ENCODE measurements at places on chromosomes 4 and X.
A peak's percentile ranks its signal among the peaks of the same experiment; 100 is the strongest.

DNA sequence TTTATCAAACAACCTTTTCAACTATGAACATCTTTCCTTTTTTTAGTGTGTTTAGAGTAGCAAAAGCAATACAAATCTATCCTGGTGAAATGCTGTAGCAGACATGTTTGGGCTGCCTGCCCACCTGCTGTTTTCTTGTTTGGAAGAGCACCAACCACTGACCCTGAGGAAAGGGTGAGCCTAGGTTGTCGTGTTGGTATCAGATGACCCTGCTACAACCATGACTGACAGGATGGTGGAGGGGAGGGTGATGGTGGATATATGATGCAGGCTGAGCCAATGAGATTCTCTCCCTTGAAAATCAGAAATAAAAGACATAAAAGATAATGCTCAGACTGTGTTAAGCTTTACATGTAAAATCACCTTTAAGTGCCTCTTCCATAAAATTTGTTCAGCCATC, 201.2 kb downstream of the NPNT start:
- H3K4me1 ChIP-seq, result no peaks in the 10 kb centered on the region
- DNase-seq, result peak; percentile 40
- peaks cover 1% of the 10 kb centered on the region for H3K36me3 ChIP-seq
- no peaks in the 10 kb centered on the region for H3K27me3 ChIP-seq
- H3K27ac ChIP-seq, result no peak overlapping the region
- H3K4me3 ChIP-seq, result no peak overlapping the region

DNA sequence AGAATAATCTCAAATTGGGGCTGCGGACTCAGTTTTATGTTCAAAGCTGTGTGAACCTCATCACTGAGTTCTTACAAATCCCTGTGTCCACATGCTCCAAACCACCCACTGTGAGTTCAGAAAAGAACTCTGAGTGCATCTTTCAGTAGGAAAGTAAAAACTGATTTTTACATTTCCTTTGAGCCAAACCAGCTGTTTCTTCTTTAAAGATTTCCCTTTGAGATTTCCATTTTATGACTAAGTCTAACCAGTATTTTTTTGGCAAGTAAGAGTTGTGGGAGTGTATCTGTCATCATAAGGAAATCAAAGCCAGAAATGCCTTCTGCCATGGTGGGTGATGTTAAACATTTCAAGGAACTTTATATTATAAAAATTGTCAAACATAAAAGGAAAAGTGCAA, 100.0 kb downstream of the TET2 start:
- no peak for DNase-seq
- H3K27ac ChIP-seq, result no peak overlapping the region
- no peak overlapping the region for H3K4me3 ChIP-seq
- no peaks in the 10 kb centered on the region for H3K27me3 ChIP-seq
- H3K4me1 ChIP-seq, result no peaks in the 10 kb centered on the region
- H3K36me3 ChIP-seq, result no peaks in the 10 kb centered on the region

DNA sequence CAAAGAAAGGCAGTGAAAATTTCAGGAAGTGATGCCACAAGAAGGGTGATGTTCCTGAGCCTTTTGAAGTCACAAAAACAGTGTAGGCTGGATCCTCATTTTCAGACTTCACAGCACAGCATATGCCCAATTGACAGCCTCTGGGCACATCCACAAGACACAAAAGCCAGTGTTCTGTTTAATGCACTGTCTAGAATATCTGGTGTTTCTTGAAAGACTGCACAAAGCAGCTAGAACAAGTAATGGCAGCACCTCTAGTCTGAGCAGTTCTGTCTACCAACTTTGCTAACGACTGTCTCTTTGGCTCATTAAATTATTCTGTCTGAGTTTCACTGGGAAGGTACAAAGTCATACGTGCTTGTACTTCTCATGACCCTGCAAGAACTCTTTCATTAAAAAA, 417.1 kb upstream of the GALNT7 start:
- DNase-seq, result no peak
- H3K4me3 ChIP-seq, result no peak overlapping the region
- no peaks in the 10 kb centered on the region for H3K36me3 ChIP-seq
- H3K4me1 ChIP-seq, result peaks cover 14% of the 10 kb centered on the region
- H3K27ac ChIP-seq, result no peak overlapping the region
- no peaks in the 10 kb centered on the region for H3K27me3 ChIP-seq

DNA sequence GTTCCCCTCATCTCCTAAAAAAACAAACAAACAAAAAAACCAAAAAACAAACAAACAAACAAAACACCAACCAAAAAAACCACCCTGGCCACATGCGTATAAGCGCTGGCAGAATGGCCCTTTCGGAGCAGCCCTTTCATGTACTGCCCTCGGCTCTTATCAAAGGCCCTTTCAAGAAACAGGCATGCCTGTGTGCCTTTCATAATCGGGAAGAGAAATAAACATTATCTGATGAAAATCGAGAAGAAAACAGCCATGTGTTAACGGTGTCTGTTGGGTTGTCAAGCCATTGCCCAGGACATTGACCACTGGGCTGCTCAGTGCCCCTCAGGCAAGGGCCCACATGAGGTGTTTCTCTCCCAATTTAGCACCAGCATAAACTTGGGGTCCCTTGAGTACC, 68.3 kb downstream of the PJA1 start:
- DNase-seq, result no peak
- no peaks in the 10 kb centered on the region for H3K4me1 ChIP-seq
- no peaks in the 10 kb centered on the region for H3K36me3 ChIP-seq

DNA sequence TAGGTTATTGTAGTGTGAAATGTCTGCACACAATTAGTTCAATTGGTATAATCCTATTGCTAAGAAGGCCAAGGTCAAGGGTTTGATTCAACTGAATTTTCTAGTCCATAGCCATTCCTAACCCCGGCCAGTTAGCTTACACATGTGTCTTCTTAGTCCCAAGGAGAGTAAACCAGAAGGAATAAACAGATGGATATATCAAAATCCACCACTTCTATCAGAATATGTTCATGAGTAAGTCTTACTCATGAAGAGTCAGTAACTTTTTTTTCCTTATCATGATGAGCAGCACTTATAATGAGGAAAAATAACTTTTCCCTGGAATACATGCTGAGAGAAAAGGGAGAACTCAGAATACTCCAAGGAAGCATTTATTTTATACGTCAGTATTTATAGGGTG, 9.5 kb downstream of the HHIP start:
- no peak overlapping the region for H3K4me3 ChIP-seq
- H3K27me3 ChIP-seq, result no peaks in the 10 kb centered on the region
- no peak for DNase-seq
- no peaks in the 10 kb centered on the region for H3K36me3 ChIP-seq
- peaks cover 13% of the 10 kb centered on the region for H3K4me1 ChIP-seq
- no peak overlapping the region for H3K27ac ChIP-seq

DNA sequence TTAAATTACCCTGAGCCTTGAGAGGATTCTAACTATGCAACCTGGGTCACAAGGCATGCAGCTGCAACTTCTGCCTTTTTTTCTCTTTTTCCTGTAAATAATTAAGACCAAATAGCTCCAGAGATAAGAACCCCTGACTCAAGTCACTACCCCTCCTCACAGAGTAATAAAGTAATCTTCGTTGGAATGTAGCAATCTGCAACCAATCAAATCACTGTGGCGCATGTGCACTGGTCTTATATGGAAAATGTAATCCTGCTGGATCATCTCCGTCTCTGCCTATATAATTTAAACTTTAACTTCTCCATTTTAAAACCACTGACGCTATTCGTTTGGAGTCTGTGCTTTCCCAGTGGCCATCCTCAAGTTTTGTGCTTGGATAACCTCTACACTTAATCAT, 6.1 kb upstream of the EFHC2 start:
- no peak overlapping the region for H3K4me3 ChIP-seq
- no peak overlapping the region for H3K27ac ChIP-seq
- H3K4me1 ChIP-seq, result 0 out of 2 replicates have a peak, but pooled peaks cover 2% of the 10 kb centered on the region
- no peaks in the 10 kb centered on the region for H3K36me3 ChIP-seq
- H3K27me3 ChIP-seq, result no peaks in the 10 kb centered on the region

- no peak overlapping the region for H3K27ac ChIP-seq
- H3K36me3 ChIP-seq, result no peaks in the 10 kb centered on the region
- H3K4me1 ChIP-seq, result peaks cover 3% of the 10 kb centered on the region
- no peak for DNase-seq
- H3K4me3 ChIP-seq, result no peak overlapping the region
Measured at GRCh38 chrX:23844502-23845138, 61.6 kb downstream of the SAT1 start.

GRCh38 chr4:52142816-52143215, 91.7 kb downstream of the SPATA18 start:
- no peaks in the 10 kb centered on the region for H3K27me3 ChIP-seq
- no peaks in the 10 kb centered on the region for H3K4me1 ChIP-seq
- no peak overlapping the region for H3K27ac ChIP-seq
- no peak overlapping the region for H3K4me3 ChIP-seq
- no peaks in the 10 kb centered on the region for H3K36me3 ChIP-seq
- no peak for DNase-seq

DNA sequence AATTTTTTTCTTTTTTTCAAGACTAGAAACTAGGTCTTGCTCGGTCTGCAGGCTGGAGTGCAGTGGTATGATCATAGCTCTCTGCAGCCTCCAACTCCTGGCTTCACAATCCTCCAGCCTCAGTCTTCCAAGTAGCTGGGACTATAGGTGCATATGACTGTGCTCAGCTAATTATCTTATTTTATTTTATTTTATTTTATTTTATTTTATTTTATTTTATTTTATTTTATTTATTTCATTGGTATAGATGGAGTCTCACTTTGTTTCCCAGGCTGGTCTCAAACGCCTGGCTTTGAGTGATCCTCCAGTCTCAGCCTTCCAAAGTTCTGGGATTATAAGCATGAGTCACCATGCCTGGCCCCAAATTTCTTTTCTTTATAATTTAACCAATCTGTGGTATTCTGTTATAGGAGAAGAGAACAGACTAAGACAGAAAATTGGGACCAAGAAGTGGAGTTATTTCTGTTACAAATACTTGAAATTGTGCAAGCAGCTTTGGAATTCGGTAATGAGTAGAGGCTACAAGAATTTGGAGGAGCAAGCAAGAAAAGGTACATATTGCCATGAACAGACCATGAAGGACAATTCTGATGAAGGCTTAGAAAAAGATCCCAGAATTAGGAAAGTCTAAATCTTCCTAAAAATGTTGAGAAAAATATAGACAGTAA, 4.0 kb upstream of the PRDM5 start:
- peaks cover 10% of the 10 kb centered on the region for H3K4me1 ChIP-seq
- H3K36me3 ChIP-seq, result no peaks in the 10 kb centered on the region
- H3K27ac ChIP-seq, result no peak overlapping the region
- no peak for DNase-seq

Data from GM23338 (cell line).